ENCODE measurements at places on chromosomes 7 and 10. TPM values are rescaled to one million over a fixed set of nuclear protein-coding genes. Genes with fewer than 3 reads are reported as not detected.

The NYAP1 gene
- total RNA-seq: 3.9 TPM

The C10orf105 gene
- 0.49 TPM for total RNA-seq

The UCN3 gene
- total RNA-seq: not detected

The INMT gene
- 5.6 TPM for total RNA-seq

The STEAP2 gene
- total RNA-seq: 32.2 TPM

The DNAH11 gene
- total RNA-seq: 1.7 TPM

The PLEKHS1 gene
- total RNA-seq: not detected

The ZNF735 gene
- not detected for total RNA-seq

The SPDYE2B gene
- not detected for total RNA-seq

The FFAR4 gene
- 1.5 TPM for total RNA-seq

The AKR1C8 gene
- total RNA-seq: not detected

The VSIR gene
- total RNA-seq: 96.5 TPM

The KCP gene
- total RNA-seq: 1.2 TPM
